A549 treated with ZK216348 at 1 μM for 4 hours (cell line): ENCODE measurements at places on chromosomes 5 and 9. TPM values are rescaled to one million over a fixed set of nuclear protein-coding genes. Genes with fewer than 3 reads are reported as not detected.

Gene MFAP3
- total RNA-seq, result 19.5 to 33.1 TPM (median 26.3 TPM) in 5 replicates

Gene SLC36A2
- total RNA-seq, result not detected in 5 replicates

Gene ACO1
- total RNA-seq, result 26.4 to 30.1 TPM (median 27.5 TPM) in 5 replicates

Gene SMIM32
- total RNA-seq, result not detected in 5 replicates

Gene KIF27
- total RNA-seq, result 0.68 to 1.7 TPM (median 1.3 TPM) in 5 replicates

Gene IL7R
- total RNA-seq, result 0.19 to 0.55 TPM (median 0.35 TPM) in 5 replicates

Gene IFNA2
- not detected in 5 replicates for total RNA-seq

Gene MCCC2
- 39.8 to 44.3 TPM (median 41.6 TPM) in 5 replicates for total RNA-seq

Gene HACD4
- 0.69 to 1.1 TPM (median 1.0 TPM) in 5 replicates for total RNA-seq

Gene RORB
- not detected in 5 replicates for total RNA-seq

Gene CBY3
- not detected in 5 replicates for total RNA-seq

Gene NSD1
- 16.9 to 25.2 TPM (median 19.1 TPM) in 5 replicates for total RNA-seq

Gene CYSTM1
- 148 to 224 TPM (median 156 TPM) in 5 replicates for total RNA-seq

Gene HRCT1
- 0.18 to 0.61 TPM (median 0.26 TPM) in 4 of 5 replicates, not detected in the other for total RNA-seq

Gene PRDM9
- total RNA-seq, result not detected in 5 replicates

Gene STPG3
- not detected in 5 replicates for total RNA-seq

Gene FOXI1
- not detected in 5 replicates for total RNA-seq

Gene UBTD2
- total RNA-seq, result 10.1 to 19.0 TPM (median 14.1 TPM) in 5 replicates

Gene MEGF10
- total RNA-seq, result not detected in 5 replicates

Gene C9orf153
- 0.14 to 0.46 TPM (median 0.35 TPM) in 4 of 5 replicates, not detected in the other for total RNA-seq

Gene CTNND2
- total RNA-seq, result 0.13 TPM in 1 of 5 replicates, not detected in the others

Gene OBP2B
- total RNA-seq, result not detected in 5 replicates

Gene FREM1
- total RNA-seq, result not detected in 5 replicates

Gene SLC6A18
- not detected in 5 replicates for total RNA-seq

Gene HTR4
- total RNA-seq, result not detected in 5 replicates
